ENCODE measurements at places on chromosomes 16 and 17. TPM values are rescaled to one million over a fixed set of nuclear protein-coding genes. Genes with fewer than 3 reads are reported as not detected.

GP1BA gene
- not detected for polyA plus RNA-seq

ABCC3 gene
- 185 TPM for polyA plus RNA-seq

DNA sequence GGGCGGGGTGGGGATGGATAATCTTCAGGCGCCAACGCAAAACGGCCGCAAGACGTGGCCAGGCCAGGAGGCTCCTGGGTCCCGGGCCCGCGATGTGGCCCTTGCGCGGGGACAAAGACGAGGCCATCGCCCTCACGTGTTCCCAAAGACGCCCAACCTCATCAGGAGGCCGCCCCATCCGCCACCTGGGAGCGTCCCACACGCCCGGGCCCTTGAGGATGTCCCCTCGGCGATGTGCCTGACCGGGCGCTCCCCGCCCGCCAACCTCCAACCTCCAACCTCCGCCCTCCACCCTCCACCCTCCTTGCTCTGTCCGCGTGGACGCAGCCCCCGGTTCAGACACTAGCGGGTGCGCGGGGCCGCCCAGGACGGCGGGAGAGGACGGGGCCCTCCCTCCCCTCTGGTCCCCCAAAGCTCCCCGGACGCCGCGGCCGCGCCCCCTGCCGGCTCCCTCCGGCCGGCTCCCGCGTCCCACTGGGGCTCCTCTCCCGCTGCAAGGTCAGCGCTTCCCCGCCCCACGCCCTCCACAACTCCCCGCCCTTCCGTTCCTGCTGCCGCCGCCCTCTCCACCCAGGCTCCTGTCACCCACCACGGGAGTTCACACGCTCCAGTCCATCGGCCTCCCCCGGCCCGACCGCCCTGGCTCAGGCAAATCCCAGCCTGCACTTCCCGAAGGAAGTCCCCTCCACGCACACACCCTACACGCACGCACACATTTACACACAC is 250.8 kb upstream of the RPL38 start:
- DNase-seq: peak; percentile 97

DNA sequence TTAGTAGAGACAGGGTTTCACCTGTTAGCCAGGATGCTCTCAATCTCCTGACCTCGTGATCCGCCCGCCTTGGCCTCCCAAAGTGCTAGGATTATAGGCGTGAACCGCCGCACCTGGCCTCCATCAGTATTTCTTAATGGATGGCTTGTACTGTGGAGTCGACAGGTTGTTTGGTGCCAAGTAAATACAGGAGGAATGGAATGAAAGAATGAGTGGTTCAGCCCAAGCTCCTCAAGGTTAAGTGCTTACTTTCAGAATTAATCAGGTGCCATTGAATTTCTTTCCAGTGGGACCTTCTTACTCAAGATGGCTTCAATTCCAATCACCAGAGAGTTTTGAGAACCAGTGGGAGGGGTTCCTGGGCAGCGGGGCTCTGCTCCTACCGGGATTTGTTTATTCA is 25.0 kb downstream of the ALOX15 start:
- DNase-seq: no peak

- no peak for DNase-seq
Observed at GRCh38 chr17:48970865-48971687, 2.7 kb upstream of the GIP start.

GRCh38 chr17:78591263-78591671 is 14.1 kb upstream of the DNAH17 start:
- DNase-seq: no peak

DNA sequence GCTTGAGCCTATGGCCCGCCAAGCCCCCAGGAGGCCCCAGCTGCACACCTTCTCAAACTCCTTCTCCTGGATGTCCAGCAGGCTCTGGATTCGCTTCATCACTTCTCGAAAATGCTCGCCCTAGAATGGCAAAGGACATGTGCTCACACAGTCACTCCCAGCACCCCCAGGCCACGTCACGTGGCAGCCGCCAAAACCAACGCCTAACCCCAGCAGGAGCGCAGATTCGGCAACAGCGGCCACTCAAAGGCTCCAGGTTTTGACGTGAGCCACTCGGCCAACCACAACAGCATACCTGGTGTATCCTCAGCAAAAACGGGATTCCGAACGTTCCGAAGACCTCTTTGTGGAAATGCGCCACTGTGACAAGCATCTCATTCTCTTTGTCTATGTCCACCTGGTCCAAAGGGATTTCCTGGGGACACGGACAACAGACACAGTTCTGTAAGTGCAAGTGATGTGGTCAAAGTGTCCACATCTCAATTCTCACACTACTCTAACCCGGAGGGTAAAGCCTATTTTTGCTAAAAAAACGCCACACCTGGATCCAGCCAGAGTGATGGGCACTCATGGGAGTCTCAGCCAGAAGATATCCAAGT is 12.7 kb downstream of the LITAFD start:
- DNase-seq: no peak

GRCh38 chr16:81810361-81810760 is 31.3 kb downstream of the PLCG2 start:
- no peak for DNase-seq

GRCh38 chr16:3854750-3855541 is 25.6 kb downstream of the CREBBP start:
- no peak for DNase-seq

Data from SK-N-SH (cell line).